ENCODE measurements at places on chromosomes 2 and 18. TPM values are rescaled to one million over a fixed set of nuclear protein-coding genes. Genes with fewer than 3 reads are reported as not detected.

NABP1 gene
- 15.3 TPM for total RNA-seq

- no peak for DNase-seq
These were observed 3.8 kb downstream of the TGIF1 start for GRCh38 chr18:3453540-3454364.

DNA sequence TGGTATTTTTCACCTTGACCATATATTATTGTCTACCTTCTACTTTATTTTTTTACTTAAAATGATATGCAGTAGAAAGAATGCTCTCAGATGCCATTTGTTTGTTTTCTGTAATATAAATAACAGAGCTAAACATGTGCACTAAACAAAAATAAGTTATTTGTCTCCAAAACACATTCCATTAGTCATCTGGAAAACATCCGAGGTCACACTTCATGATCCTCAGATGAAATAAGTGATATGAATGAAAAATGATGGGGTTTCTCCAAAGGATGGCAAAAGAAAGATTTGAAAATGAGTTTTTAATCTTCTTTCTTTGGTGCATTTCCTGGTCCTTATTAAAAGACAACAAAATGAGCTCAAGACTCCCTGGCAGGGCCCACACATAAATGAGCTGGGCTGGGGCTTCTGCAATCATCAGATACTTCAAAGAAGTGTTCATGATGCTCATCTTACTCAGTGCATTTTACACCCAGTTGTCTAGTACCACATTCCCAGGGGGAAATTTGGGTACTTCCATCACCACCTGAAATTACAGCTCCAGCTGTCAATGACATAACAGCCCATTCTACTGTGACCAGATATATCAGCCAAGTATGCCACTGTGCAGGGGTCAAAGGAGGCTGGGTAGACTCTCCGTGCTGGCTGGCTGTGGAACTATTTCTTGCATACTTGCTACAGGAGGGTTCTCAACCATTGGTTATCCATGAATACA is 283.5 kb downstream of the PID1 start:
- no peak for DNase-seq

- no peak for DNase-seq
These were observed 1.3 kb downstream of the KCTD1 start for GRCh38 chr18:26546875-26547645.

Measured in type B pancreatic cell (in vitro differentiated cells).